ENCODE measurements at places on chromosomes 5 and 9.
A peak's percentile ranks its signal among the peaks of the same experiment; 100 is the strongest.

- no peak for DNase-seq
Observed at GRCh38 chr5:153601377-153601776, 110.9 kb downstream of the GRIA1 start.

GRCh38 chr5:98497418-98497817 lies 276.0 kb upstream of the RGMB start:
- DNase-seq = no peak

DNA sequence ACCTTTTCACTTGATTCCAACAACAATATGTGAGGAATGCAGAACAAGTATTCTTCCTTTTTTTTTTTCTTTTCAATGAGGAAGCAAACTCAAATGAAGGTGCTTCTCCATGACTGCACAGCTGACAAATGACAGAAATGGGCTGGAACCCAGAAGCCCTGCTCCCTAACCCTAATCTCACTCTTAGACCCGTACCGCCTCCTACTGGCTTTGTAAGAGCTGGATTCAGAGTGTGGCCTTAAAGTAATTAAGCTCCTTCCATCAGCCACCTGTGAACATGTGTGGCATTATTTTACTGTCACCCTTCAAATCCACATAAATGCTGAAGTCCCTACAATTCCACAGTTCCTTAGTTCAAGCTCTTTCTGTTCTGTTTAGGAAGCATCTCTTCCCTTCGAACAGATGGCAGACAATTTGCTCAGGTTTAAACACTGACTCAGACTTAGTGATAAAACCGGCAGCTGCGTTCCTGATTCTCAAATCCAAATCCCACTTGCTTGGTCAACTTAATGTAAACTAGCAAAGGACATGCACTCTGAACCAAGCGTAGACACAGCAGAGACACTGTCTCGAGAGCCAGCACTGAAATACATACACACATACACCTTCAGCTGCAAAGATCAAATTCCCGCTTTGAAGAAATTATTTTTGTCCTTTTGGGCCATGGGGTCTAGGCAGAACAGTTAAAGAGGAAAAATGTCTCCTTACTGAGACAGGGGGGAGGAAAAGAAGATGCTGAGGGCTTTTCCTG lies 316.7 kb upstream of the TLE4 start:
- peak; percentile 77 for DNase-seq

GRCh38 chr5:180792287-180792964 lies 10.2 kb downstream of the MGAT1 start:
- DNase-seq = no peak

GRCh38 chr5:137260820-137261695 lies 238.1 kb downstream of the SPOCK1 start:
- DNase-seq = no peak

DNA sequence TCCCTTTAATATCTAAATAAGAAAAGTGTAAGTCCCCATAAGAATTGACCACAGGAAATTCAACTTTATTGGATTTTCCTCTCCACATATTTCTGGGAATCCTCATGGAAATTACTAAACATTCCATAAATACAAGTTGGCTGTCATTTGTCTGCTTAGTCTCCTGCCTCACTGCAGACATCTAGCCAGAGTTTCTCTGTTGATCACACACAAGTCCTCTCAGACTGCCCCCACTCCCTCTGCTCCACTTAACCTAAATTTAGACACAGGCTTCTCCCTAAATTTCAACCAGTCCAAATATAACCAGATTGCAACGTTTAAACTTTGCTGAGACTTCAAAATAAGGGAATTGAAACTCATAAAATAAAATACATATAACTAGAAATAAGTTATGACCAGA lies 982.1 kb downstream of the DTWD2 start:
- DNase-seq = no peak

GRCh38 chr5:149486726-149487635 lies 64.3 kb downstream of the CSNK1A1 start:
- no peak for DNase-seq

DNA sequence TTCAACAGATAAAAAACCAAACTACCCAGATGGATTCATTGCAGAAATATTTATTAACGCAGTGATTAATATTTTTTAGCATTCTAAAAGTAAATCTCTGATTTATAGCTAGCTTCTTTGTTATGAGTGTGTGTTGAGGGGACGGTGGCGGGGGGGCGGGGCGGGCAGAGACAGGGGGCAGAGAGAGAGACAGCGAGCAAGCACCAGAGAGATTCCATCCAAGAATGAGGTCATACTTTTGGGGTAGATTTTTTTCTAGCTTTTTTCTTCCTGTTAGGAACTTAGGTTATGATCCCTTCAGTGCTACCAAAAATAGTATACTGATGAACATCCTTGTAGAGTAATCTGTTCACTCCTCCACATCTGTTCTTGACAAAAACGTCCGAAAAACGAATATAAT lies 500 bp upstream of the ZNF883 start:
- no peak for DNase-seq

GRCh38 chr9:76333964-76334363 lies 60.3 kb downstream of the RFK start:
- DNase-seq = no peak

GRCh38 chr9:21810881-21811280 lies 8.4 kb downstream of the MTAP start:
- no peak for DNase-seq

- DNase-seq = no peak
Observed at GRCh38 chr5:74476046-74476818, 164.3 kb downstream of the ENC1 start.

DNA sequence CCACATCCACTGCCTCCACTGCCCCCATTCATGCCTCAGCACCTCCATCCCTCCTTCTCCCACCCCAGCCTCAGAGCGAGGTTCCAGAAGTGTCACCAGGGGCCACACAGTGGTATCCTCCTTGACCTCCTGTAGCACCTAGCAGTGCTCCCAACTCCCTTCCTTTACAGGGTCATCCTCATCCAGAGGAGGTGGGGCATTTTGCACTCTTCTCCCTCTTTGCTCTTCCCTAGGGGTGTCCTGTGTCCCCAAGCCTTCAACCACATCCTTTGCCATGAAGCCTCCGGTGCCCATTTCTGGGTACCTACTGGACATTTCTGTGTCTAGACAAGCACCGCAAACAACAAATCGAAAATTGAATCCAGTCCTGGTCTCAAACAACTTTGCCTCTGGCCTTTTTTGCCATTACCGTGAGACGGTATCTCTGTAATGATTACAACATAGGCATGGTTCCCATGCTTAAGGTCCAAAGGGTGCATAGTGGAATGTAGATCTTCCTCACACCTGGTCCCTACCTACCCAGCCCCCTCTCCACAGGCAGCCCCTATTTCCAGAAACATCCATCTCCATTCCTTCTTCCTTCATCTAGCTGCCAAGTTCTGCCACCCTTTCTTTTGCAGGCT lies 17.6 kb downstream of the WWC1 start:
- DNase-seq = no peak

- no peak for DNase-seq
Observed at GRCh38 chr5:173920866-173921555, 32.9 kb downstream of the CPEB4 start.

DNA sequence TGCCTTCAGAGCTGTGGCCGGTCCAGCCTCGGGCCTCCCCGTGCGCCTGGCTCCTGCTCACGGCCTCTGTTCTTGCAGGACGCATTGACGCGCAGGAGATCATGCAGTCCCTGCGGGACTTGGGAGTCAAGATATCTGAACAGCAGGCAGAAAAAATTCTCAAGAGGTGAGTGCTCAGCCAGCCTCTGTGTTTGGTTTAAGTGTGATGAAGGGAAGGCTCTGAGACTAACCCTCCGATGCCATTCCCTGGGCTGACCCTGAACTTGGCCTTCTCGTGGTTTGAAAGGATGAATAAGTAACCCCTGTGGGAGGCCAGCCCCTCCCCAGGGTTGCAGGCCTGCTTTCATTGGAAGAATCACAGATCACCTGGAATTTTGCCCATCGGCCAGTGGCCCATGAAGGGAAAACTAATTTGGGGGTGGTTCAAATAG lies 26.3 kb downstream of the PTGES2 start:
- no peak for DNase-seq

DNA sequence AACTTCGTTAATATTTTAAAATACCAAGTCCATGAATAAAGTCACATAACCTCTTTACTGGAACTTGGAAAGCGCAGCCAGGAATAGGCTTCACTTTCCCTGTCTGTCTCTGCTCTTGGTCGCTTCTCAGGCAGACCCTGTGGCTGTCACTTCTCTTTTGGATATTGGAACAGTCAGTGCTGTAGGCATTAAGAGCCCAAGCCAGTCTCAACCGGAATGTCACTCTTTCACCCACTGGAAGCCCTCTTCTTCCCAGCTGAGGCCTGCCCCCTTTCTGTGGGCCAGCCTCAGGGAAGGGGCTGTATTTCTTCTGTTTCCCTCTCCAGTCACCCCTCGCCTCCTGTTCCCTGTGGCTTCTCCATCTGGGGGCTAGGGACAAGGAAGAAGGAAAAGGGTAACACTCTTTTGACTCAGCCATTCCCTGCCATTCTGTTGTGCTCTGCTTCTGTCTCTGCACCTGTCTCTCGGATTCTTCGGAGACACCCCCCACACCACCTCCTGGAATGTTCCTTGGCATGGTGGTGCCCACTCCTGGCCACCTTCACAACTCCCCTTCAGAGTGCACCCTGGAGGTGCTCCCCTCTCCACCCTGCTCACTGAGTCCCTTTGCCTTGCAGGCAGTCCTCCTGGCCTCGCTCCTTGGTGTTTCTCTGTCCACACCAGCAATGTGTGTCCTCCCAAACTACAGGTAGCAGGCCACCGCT lies 103.4 kb downstream of the TRIO start:
- DNase-seq = no peak

- DNase-seq = no peak
Observed at GRCh38 chr5:140182803-140183367, 7.9 kb downstream of the CYSTM1 start.

DNA sequence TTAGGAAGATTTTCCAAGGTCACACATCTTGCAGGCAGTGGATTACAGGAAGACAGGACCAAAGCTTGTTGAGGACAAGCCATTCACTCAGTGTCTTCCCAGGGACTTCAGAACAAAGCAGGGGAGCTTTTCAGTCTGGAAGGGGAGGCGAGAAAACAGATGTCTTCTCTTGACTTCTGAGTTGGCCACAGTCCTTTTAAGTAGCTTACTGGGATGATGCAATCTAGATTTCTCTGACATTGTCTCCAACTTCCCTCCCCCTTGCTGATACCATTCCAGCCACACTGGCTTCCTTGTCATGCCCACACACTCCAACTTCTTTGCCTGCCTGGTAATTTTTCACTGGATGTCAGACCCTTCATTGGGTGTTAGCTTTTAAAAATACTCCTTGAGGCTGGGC lies 174.2 kb upstream of the TBC1D2 start:
- DNase-seq = no peak

Measured in HEK293T (cell line).